ENCODE measurements at places on chromosomes 2 and 18. TPM values are rescaled to one million over a fixed set of nuclear protein-coding genes. Genes with fewer than 3 reads are reported as not detected.

The CBLN2 gene
- 7.0 TPM for polyA plus RNA-seq

- no peak for DNase-seq
Observed at GRCh38 chr18:63317982-63318888, 1.3 kb downstream of the BCL2 start.

- no peak for DNase-seq
Observed at GRCh38 chr2:148593421-148593820, 51.1 kb upstream of the EPC2 start.

GRCh38 chr18:35089382-35089781 is 48.2 kb downstream of the MAPRE2 start:
- DNase-seq: no peak

DNA sequence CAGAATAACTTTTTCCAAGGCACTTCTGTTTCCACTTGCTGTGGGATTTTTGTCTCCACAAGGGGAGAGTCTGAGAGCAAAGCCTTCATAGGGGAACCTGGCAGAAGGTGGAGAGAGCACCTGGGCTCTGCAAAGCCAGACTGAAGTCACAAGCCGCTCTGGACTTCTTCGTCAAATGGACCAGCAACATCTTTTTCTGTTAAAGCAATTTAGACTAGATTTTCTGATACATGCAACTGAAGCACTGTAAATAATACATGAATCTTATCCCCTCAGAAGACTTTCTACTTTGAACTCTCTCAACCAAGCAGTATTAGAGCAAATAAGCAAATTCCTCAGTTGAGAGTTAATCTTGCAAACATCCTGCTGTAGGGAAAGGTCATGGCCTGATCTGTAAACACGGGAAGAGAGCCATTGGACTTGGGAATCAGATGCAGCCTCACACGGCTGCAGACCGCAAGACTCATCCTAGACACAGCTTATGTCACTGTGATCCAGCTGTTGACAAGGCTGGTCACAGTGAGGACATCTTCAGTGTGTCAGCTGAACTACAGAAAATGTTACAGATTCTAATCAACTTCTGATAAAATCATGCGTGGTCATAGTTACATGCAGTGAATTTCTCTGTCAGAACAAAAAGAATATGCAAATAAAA is 3.2 kb downstream of the SH3YL1 start:
- no peak for DNase-seq

GRCh38 chr2:132416723-132417395 is at the start of gene GPR39:
GPR39 (plus strand) TSS chr2:132416805.
- no peak for DNase-seq

- no peak for DNase-seq
Observed at GRCh38 chr2:30191819-30192271, 39.5 kb upstream of the LBH start.

Data from renal cortex interstitium (tissue), 15 donors.